ENCODE measurements at places on chromosomes 4 and X.

DNA sequence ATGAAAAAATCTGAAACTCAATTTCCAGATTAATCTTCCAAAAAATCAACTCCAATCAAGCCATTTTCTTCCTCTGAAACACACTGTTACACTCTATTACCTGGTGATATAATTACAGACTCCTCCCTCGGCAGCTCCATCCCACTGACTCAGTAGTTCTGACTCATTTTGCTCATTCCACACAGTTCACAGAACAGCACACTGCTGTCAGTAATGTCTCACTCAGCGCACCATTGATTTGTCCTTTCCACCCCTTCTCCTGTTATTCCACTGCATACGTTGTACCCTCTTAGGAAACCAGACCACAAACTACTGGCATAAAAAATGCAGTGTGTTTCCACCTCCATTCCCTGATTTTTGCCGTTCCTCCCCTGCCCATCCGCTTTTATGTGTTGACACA, 212.7 kb downstream of the SLIT2 start:
- no peak for DNase-seq

DNA sequence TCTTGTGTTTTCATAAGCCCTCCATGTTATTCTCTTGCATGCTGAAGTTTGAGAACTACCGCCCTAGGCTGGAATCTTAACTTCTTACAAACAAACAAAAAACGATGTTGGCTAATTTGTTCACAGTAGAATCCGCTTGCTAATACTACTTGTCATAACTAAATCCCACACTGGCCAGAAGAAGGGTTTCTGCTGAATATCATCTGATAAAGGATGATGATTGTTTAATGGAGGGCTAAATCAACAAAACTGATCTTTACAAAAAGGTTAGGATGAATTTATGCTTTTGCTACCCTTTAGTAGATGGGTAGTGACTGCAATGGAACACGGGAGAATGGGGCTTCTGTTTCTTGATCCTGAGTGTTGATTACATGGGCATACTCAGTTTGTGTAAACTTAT, 42.3 kb downstream of the SPATA4 start:
- no peak for DNase-seq

GRCh38 chrX:150607201-150607600, 38.8 kb downstream of the MTM1 start:
- DNase-seq, result peak; percentile 64

DNA sequence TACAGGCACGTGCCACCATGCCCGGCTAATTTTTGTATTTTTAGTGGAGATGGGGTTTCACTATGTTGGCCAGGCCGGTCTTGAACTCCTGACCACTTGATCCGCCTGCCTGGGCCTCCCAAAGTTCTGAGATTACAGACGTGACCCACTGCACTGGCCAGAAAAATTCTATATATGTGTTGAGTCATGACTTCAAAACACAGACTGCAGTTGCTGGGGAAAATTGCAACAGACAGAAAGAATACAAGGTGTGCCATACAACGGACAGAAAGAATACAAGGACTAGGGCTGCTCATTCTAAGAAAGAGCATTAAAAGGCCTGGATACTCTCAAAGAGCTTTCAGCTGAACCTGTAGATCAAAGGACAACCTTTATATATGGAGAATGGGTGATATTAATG, 109.6 kb upstream of the ACSL4 start:
- DNase-seq, result no peak

DNA sequence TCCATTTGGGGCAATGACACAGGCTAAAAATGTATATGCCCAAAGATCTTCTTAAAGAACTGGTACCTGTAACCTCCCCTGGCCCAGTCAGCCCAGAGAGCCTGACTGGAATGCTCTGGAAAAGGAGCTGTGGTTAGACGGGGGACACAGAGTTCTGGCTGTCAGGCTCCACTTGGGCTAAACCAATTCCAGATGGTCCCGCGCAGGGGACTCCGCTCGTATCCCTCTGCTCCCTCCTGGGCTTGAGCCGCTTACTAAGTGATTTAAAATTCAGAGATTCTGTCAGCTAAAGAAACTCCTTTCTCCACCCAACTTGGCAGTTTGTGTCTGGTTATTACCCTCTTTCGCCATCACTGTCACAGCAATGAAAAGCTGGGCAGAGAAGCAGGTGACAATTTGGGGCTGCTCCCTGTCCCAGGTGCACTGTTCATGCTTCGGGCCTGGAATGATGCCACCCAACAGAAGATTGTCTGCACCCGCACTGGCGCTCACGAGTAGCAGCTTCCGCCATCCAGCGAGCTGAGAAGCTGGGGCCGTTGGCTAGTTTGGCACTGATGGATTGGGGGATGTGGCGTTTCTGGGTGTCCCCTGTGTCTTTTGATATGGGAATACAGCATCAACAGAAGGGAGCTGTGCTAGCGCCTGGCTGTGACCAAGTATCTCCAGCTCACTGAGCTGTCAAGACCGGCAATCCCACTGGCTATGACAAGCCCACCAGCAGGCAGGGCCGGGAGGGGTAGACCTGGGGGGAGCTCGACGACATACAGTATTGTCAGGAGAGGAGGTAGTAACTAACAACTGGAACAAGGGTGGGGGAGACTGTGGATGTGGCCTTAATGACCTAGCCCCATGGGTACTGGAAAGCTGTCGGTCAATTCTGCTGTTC, 6.7 kb upstream of the IRAK1 start:
- DNase-seq, result no peak

GRCh38 chrX:24902806-24903205, 113.0 kb downstream of the ARX start:
- no peak for DNase-seq

- DNase-seq, result peak; percentile 13
Observed at GRCh38 chrX:24498975-24499374, 33.9 kb downstream of the PDK3 start.

DNA sequence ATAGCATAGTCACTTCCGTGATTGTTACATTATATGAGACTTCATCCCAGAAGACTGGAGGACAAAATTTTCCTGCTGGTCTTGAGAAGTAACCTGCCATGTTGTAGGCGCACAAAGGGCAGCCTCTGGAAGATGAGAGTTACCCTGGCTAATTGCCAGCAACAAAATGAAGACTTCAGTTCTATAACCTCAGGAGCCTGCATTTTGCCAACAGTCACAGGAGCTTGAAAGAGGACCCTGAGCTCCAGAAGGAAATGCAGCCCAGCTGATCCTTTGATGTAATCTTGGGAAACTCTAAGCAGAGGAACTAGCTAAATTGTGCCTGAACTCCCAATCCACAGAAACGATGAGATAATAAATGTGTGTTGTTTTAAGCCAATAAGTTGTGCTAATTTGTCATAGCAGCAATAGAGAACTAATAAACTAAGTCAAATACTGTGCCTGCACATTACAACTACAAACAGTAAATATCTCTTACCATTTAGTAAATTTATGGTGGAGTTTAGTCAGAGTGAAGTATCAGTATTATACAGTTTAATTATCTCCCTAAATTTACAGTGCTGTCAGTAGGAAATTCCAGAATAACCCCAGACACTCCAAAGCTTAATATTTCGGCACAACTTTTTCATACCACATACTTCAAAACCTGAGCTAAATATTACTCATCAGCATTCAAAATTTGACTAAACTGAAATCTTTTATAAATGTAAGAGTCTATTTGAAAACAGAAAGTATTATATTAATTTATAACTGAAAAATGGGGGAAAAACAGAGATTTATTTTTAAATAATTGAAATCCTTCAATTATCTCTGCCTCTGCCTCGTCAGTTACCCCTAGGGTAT, 90.1 kb upstream of the MAPK10 start:
- DNase-seq, result peak; percentile 19

GRCh38 chrX:71992711-71993110, 82.1 kb downstream of the NHSL2 start:
- DNase-seq, result no peak

DNA sequence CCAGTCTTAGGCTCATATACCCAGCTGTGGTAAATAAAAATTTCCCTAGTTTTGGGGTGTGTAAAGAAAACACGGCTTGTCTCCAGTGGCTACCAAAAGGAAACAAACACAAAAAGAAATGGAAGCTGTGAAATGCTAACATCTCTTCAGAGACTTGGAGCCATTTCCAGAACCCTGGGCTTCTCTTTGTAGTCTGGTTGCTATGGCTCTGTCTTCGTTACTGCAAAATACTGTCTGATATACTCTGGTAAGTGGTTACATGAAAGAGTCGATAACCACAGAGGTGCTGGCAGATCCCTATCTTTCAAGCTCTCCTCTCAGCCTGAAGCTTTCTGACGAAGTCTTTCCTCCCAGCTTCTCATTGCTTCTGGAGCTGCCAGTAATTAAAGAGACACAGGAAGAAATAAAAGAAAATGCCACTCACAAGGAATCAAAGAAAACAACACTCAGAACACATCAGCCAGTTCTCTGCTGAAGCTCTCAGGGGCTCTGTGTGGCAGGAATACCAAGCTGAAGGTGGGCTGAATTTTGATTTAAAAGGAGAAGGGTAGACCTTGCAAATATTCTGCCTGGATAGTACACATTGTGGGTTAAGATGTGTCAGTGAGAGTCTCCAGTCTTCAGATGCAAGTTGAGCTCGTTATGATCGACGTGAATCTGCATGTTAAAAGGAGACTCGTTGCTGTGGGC, 107.6 kb upstream of the FAM9C start:
- no peak for DNase-seq
